ENCODE measurements at places on chromosomes 16 and 17.

GRCh38 chr16:5642436-5642835 lies 544.8 kb upstream of the EEF2KMT start:
- no peak for DNase-seq

GRCh38 chr17:15048381-15048780 lies 216.7 kb downstream of the PMP22 start:
- DNase-seq = no peak

DNA sequence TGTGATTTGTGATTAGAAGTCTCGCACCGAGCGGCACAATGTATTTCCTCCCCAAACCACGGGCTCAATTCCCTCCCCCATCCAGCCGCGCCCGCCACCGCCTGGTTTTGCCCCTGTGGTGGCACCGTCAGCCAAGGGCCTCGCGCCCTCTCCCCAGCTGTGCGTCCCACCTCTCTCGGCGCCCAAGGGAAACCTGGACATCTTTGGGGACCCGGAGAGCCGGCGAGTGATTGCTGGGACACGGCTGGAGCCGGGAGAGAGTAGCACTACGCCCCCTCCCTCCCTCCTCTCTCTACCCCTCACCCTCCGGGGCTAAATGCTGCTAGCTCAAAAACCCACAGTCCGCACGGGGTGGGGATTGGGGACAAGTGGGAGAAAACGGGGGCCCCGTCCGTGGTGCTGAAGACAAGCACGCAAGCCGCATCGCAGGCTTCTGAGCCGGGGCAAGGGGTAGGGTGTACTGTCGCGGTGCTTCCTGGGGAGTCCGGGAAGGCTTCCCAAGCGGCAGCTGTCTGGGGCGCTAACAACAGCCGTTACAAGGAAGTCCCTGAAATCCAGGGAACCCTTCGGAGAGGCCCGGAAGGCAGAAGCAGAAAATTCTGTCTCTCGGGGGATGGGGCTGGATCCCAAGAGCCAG lies 1.4 kb downstream of the CBLN1 start:
- DNase-seq = no peak

DNA sequence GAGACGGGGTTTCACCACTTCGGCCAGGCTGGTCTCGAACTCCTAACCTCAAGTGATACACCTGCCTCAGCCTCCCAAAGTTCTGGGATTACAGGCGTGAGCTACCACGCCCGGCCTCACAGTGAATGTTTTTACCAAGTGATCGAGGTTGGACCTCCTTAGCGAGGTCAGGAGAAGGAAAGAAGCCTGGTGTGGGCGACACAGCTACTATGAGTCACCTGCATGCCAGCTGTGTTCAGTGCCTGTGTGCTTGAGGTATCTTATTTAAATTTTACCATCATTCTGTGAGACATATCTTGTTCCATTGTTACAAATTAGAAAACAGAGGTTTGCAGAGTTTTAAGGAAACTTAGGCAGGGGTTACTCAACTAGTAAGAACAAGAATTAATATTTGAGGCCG lies 174.8 kb upstream of the DYNLRB2 start:
- no peak for DNase-seq

DNA sequence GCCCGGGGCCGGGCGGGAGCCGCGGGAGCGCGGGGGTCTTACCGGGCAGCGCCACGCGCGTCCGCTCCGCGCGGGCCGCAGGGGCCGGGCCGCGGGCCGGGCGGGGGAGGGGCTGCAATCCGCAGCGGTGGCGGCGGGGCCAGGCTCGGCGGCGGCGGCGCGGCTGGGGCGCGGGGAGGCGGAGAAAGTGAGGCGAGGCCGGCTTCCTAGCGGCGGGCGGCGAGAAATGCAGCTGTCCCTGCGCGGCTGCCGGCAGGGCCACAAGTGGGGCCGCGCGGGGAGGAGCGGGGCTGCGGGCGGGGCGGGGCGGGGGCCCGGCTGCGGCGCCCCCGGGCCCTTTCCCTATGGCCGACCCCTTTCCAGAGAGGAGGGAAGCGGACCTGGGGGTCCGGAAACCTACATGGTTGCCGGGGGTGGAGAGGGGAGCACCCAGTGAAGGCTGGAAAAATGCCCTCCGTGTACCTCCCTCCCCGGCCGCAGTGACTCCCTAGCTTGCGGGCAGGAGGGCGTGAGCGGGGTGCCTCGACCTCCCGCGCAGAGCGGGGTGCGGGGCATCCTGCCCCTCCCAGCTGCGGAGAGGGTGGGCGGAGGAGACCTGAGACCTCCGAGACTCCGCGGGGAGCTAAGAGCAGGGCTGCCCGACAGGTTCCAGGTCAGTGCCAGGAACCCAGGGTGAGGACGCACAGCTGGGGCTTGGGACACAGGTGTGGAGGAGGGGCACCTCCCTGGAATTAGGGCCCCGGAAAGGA lies at the start of gene CUEDC1:
Gene CUEDC1, minus strand, starts transcription at position 230 of the 749 bp plus-strand sequence. CDS start 69,848 bp downstream, outside the sequence.
- DNase-seq = no peak

- no peak for DNase-seq
These were observed 15.8 kb downstream of the ANKFY1 start for GRCh38 chr17:4247971-4248388.

- DNase-seq = no peak
These were observed 11.8 kb downstream of the ALDH3A2 start for GRCh38 chr17:19660219-19660870.

GRCh38 chr16:27113341-27113841 lies 46.7 kb downstream of the C16orf82 start:
- no peak for DNase-seq

GRCh38 chr17:19510903-19511302 lies 22.8 kb upstream of the SLC47A1 start:
- no peak for DNase-seq

DNA sequence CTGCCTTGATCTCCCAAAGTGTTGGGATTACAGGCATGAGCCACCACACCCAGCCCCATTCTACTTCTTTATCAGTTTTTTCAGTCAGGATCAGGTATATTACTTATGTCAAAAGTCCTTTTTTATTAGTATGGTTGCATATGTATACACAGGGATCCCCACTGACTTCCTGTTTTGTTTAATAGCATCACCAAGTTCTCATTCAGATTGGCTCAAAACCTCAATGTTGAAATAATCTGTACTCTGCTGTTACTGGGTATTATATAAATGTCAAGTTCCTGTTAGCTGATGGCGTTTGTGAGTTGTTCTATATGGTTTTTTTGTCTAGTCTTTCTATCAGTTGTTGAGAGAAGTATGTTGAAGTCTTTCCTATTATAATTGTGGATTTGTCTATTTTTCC lies 168.5 kb downstream of the BCAS3 start:
- DNase-seq = no peak

GRCh38 chr17:77675411-77675810 lies 283.1 kb upstream of the TNRC6C start:
- no peak for DNase-seq

- DNase-seq = peak; percentile 22
These were observed 611.3 kb upstream of the SALL1 start for GRCh38 chr16:51762081-51762996.

DNA sequence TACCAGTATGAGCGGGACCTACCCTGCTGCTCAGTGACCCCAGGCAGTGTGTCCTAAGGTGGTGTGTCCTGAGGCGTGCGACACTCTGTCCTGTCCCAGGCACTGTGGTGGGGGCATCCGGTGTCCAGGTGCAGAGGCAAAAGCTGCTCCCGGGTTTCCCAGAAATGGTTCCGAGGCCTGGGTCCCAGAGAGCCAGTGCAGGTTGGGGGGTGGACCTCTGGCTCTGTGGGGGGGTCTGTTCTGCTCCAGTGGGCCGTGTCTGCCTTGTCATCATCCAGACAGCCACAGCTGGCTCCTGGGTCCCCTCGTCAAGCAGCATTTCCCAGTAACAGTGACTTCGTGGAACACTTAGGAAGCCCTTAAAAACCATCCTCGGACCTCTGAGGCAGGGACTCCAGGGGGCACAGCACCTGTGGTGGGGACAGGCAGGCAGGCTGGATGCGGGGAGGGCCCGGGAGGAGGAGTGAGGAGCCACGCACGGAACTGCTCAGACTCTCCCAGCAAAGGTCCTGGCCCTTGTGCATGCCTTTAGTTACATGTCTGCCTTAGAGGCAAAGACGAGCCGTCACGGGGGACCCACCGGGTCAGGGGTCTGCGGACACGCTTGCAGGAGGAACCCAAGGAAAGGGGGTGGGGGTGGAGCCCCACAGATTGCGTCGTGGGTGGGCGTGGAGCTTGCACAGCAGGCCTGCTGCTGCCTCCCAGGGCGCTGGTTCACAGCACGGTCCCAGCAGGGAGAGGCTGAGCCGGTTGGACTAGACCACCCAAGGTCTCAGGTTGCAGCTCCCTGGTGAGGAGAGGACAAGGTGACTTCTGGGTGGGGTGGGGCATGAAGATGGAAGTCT lies 5.6 kb downstream of the SLC16A3 start:
- no peak for DNase-seq

- no peak for DNase-seq
These were observed 65.7 kb upstream of the LRRC37A3 start for GRCh38 chr17:64984851-64985521.

DNA sequence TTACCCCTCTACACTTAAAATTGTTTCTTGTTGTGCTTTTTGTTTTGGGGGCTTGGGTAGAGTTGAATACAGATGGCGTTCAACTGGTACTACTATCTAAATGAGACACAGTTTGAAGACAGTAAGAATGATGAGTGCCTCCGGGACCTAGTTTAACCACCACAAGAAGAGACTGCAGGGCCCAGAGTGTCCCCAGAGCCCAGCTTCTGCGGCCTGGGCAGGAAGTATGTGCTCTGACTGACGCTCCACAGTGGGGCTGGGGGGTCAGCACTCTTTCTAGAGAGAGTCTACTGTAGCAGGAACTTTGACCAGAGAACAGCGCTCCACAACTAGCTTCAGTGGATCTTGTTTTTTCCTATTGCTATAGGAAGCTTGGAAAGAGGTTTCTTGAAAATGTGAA lies 174.0 kb downstream of the VPS53 start:
- no peak for DNase-seq

DNA sequence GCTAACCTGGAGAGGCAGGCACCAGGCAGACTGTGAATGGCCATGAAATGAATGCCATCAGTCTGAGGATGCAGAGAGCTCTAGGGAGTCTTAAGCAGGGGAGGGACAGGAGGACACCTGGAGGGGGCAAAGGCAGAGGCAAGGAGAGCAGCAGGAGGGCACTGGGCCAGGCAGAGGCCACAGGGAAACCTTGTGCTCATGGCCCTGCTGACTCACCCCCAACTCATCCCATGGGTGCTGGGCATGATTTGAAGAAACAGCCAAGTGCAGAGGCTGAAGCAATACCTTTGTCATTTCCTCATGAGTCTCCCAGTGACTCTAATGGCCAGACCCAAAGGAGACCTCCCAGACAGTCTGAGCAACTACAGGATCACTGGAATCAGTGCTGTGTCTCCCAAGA lies 141.4 kb downstream of the TMEM132E start:
- DNase-seq = no peak

GRCh38 chr17:12055889-12056288 lies 35.2 kb downstream of the MAP2K4 start:
- no peak for DNase-seq

DNA sequence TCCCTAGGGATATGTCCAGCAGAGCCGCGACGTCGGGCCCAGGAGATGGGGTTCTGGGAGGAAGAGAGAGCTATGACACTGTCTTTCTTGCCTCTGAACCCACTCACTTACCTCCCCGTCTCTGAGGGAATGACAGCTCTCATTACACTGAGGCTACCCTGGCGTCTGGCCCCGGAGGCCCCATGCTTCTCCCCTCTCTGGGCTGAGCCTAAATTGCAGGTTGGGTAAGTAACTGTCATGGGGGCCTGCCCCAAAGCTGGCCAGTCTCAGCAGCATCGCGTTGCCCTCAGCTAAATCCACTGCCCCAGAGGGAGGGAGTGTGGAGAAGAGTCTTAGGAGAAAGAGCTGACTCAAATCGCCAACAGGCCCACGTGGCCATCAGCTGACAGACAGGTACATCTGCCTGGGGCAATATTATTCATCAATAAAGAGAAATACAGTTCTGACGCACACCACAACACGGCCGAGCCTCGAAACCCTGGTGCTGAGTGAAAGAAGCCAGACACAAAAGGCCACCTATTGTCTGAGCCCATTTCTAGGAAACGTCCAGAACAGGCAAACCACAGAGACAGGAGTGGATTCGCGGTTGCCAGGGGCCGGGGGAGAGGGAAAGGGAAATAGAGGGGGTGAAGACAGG lies 156.4 kb downstream of the C16orf95 start:
- DNase-seq = no peak

DNA sequence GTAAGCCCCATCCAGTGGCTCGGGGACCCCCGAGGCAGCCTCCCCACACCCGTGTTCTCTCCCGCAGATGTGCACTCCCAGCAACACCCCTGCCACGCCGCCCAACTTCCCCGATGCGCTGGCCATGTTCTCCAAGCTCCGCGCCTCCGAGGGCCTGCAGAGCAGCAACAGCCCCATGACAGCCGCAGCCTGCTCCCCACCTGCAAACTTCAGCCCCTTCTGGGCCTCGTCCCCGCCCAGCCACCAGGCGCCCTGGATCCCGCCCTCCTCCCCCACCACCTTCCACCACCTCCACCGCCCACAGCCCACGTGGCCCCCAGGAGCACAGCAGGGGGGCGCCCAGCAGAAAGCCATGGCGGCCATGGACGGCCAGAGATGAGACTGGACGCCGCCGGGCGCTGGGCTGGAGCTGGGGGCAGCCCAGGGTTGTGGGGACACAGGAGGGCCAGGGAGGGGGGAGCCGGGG lies 5.0 kb downstream of the UBALD2 start:
- no peak for DNase-seq

DNA sequence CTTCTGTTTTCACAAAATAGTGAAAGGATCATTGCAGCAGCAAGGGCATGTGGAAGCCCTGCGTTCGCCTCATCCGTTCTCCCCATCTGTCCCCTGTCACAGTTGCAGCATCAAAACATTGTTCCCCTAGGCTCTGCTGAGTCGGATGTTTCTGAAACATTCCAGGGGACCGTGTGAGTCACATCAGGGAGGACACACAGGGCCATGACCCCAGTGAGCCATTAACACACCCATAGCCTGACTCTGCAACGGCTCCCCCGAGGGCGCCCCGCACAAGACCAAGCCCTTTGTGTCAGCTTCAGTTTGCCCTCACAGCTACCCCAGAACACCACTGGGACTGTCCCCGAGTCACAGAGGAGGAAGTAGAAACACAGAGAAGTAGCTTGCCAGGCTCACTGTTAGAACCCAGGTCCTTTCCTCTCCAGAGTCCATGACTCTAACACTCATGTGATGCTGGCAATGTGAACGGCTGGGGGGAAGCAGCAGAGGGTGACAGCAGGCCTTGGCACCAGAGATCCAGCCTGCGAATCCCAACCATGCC lies 63.3 kb upstream of the HSBP1 start:
- no peak for DNase-seq

GRCh38 chr17:80119271-80119791 lies 17.9 kb downstream of the GAA start:
- DNase-seq = no peak

DNA sequence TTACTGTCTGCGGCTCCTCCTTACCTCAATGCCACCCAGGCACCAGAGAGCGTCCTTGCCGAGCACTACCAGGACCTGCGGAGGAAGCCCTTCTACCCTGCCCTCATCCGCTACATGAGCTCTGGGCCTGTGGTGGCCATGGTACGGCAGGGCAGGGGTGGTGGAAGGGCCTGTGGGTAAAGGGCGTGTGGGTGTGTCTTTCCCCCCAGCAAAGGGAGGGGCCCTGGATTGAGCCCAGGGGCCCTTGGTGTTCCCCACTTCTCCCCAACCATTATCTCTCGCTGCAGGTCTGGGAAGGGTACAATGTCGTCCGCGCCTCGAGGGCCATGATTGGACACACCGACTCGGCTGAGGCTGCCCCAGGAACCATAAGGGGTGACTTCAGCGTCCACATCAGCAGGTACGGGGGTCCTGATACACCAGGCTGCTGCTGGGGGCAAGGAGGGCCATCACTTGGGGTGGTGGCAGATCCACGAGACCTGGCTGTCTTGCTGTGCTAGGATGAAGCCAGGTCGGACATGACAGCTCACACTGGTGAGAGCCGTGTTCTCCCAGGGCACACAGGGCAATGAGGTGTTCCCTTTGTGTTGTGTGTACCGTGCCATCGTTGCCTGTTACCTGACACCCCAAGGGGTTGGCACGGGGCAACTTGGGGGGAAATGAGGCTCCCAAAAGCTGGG lies 2.2 kb upstream of the DECR2 start:
- no peak for DNase-seq
